Omental fat pad (tissue), 4 donors: ENCODE measurements at places on chromosomes 4 and X.

DNA sequence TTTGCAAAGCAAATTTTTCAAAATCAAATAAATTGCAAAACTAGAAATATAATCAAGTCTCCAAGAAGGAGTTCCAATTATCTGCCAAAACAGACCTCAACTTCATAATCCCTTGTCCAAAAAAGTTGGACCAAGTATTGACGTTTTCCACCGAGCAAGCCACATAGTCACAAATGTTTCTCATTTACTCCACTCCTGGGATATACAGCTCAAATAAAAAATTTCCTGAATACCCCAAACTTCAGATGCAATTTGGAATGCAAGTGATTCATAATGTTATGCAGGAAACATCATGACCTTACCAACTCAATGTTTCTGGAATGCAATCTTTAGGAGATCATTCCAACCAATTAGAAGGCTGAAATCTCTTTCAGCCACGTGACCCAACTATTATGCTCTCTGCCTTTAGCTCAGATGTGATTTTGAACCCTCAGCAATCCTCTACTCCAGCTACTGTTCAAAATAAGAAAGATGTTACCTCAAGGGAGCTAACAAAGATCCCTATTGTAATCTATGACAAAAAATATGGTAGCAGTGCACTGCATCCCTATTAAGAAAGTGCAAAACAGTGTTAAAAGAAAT, 72.4 kb downstream of the PRDM5 start:
- no peak for DNase-seq

DNA sequence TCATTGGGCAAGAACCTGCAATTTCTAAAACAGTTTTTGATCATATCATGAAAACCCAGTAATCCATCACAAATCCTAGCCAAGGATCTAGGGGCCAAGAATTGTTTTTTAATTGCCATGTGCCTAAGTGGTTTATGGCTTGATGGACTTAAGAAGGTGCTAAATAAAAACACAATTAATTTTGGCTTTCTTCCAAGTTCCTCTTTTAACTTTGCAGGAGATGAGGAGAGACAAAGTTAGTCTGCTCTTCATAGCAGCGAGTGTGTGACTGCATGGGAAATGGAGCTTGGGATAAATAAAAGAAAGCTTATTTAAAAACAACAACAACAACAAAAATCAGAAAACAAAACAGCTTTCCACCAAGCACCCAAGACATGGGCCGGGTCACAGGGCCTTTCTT, 41.4 kb downstream of the ARHGEF9 start:
- DNase-seq: no peak

- no peak for DNase-seq
Observed at GRCh38 chr4:28462766-28463700, 1602.4 kb downstream of the STIM2 start.

- DNase-seq: no peak
Observed at GRCh38 chrX:107978071-107978470, 4.1 kb downstream of the TEX13B start.

DNA sequence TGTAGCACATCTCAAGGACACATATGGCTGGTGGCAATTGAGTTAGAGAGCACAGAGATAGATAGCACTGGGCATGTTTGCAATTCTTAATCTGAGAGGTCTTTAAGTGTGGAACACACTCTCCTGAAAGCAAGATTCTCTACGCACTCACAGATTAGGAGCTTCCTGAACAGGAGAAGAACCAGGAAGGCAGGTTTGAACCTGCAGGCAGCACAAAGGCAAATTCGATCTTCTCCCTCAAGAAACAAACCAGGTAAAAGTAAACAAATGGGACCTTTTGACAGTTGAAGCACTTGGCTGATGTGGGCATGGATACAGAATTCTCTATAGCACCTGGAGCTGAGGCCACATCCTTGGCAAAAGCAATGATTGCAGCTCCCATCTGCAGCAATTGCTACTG, 24.3 kb downstream of the HS3ST1 start:
- no peak for DNase-seq

DNA sequence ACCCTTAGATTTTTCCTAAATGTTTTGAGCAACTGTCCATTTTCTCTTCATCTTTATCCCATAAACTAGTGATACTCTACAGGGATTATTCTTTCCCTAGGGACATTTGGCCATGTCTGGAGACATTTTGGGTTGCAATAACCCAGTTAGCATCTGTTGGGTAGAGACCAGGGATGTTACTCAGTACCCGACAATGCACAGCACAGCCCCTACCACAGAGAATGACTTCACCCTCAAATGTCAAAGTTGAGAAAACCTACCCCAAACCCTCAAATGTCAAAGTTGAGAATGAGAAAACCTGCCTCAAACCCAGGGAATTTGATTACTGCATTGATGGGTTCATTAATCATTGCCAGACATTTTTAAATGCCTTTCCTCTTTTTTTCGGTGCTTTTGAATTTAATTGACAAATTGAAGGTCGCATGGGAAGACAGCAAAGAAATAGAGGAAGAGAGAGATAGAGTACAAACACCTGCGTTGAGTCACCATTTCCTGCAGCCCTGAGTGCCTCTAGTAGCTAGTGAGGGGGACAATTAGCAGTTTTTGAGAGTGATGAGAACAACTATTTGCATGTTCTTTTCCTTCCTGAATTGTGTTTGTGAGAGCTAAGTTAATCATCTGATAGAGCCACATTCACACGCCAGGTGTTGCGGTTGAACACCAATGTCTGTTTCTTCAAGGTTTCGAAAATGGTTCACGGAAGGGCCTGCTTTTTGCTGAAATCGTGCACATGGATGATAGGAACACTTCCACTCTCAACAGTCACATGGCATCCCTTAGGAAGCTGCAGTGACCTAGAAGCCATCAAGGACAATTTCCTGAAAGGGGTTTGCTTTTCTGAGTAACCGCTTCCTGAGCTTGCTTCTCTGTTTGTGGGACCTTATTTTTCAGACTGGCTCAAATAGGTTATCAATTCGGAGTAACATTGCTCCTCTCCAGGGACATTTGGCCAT, 203.9 kb upstream of the VCX3A start:
- no peak for DNase-seq

DNA sequence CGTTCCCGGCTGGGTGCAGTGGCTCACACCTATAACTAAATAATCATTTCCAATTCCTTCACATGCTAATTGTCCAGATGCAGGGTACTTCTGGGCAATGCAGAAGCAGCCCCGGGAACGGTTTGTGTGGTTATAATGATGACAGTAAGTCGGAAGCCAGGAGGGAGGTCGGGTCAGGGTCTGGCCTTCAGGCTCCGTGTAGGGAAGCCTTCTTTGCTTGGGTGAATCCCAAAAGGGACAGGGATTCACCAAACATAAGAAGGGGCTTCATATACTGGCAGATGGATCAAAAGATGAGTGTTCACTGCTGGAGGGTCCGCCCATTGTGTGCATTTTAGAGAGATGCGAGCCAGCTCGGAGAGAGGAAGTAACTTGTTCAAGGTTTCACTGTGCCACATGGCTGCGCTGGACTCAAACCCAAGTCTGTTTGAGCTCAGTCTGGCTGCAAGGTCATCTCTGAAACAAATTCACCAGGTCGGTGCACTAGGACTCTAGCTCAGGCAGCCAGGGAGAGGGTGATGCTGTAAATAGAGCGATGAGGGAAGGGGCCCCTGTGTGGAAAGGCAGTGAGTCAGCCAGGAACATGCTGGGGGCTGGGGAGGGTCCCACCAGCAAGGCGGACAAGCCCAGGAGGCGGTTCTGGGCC, 4.8 kb upstream of the KIAA0232 start:
- DNase-seq: no peak

- no peak for DNase-seq
Observed at GRCh38 chr4:173682609-173683008, 152.6 kb upstream of the HAND2 start.

DNA sequence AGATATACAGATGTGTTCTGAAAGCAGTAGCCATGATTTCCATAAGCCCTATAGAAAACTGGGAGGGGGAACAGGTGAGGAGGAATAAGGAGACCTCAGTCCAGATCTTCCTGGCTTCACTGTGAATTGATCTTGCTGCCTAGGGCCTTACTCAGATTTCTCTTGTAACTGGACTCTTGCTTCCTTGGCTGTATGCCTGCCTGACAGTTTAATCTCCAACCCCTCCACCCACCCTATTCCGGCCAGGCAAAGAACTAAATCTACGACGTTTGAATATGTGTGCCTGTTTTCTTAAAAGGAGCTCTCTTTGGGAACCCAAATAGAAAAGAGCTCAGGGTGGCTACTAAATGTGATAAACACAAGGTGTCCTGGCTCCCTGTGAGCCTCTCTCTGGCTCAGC, 173.0 kb downstream of the GPC3 start:
- no peak for DNase-seq

DNA sequence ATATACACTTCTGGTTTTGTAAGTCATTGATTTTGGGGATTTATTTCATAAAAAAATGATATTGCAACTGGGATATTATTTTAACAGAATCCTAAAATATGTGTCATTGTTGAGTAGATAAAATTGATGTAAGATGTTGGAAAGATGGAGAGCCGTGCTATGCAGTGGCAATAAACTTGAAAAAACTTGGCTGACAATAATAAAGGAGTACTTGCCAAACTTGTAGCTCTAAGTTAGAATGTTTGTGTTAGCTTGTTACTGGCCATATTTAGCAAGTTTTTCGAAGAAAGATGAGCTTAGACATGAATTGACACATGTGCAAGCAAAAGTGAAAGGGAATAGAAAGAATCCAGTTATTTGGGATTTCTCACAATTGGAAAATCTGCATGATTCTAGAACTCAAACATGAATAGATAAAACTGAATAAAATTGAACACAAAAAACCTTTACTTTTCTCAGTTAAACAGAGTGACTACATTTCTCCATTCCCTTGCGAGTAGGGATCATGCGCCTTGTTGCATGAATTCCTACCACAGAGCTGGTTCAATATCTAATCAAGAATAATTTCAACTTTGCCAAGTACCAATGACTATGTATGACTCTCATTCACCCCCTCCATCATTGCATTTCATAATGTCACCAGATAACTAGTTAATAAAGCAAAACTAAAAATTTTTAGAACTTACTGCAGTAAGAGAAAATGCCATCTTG, 327.8 kb downstream of the CAMK2D start:
- no peak for DNase-seq

GRCh38 chr4:165991325-165992180, 118.5 kb downstream of the TLL1 start:
- DNase-seq: no peak

- no peak for DNase-seq
Observed at GRCh38 chr4:827209-828081, 1.5 kb upstream of the CPLX1 start.

- DNase-seq: no peak
Observed at GRCh38 chr4:170425521-170426143, 335.9 kb upstream of the AADAT start.

GRCh38 chrX:140697618-140698017, 11.9 kb upstream of the LINC00632 start:
- DNase-seq: no peak

DNA sequence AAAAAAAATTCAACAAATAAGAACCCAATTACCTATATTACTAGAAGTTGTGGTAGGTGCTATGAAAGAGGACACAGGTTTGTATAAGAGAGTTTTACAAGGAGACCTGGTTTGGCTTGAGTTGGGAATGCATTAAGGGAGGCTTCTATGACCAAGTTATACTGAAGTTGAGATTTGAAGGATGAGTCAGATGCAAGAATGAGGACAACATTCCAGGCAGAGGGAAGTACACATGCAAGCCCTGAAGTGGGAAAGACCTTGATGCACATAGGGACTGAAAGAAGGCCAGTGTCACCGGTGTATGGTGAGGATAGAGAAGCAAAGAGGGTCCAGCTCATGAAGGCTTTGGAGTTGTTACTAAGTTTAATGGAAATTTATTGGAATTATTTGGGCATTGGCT, 52.2 kb downstream of the ANK2 start:
- no peak for DNase-seq

- DNase-seq: no peak
Observed at GRCh38 chr4:149781150-149781549, 34.5 kb downstream of the IQCM start.

GRCh38 chr4:17781300-17782287, at the start of gene FAM184B:
FAM184B (minus strand) TSS chr4:17781621; CDS start chr4:17781299, 322 bp downstream.
- DNase-seq: no peak

DNA sequence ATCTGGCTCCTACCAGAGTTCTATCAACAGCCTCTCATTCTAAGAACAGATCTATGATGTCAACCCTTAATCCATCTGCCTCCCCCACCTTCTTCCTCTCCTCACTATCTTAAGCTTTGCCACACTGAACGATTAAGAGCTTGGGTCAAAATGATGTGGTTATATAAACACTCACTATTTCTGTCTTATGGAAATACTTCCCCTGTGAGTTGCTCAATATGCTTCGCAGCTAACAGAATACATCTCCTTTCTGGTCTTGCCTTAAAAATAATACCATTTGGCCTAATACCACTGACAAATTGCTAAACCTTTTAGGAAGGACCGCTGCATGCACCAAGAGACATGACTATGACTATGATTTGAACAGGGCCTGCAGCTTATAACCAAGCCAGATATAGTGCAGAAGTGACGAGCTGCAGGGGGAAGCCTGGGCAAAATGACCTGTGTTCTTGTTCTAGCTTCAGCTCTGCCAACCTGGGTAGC, 130.9 kb downstream of the RNF150 start:
- no peak for DNase-seq

- no peak for DNase-seq
Observed at GRCh38 chr4:35520059-35520458, 724.3 kb downstream of the ARAP2 start.

DNA sequence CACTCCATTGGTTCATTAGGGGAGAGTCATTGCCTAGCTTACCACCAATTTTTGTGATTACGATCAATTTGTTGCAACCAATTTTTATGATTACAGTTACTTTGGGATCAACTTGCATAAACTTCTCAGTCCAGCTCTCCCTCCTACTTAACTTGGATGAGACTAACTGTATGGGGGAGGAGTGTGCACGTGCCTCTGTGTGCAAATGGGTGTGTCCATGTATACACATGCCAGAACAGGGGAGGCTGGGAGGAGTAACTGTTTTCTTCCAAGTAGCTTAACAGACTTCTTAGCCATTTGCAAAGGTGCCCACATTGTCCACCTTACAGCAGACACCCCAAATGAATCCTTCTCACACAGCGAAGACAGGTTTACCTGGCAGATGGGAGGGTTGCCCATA, 117.7 kb upstream of the VCX3B start:
- DNase-seq: no peak

GRCh38 chr4:11824566-11824965, 395.9 kb upstream of the HS3ST1 start:
- no peak for DNase-seq

GRCh38 chr4:59770601-59771264, 1429.4 kb upstream of the ADGRL3 start:
- DNase-seq: no peak

GRCh38 chr4:86442881-86443280, 83.0 kb upstream of the MAPK10 start:
- DNase-seq: no peak
